A549 (cell line): ENCODE measurements at places on chromosomes 1 and 21.

DNA sequence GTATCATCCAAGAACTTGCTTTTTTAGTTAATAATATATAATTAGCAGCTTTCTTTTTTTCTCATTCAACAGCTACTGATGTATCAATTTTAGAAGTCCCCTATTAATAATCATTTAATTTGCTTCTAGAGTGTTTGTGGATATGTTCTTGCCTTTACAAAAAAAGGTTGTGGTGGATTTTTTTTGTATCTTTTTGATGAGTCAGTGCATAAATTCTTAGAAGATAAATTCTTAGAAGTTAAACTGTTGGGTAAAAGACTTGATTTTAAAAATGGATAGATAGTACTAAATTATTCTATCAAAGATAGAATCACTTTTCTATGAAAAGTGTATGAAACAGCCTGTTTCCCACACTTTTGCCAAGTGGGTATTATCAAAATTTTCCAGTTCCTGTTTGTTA lies 11.9 kb downstream of the FGGY start:
- no peak for DNase-seq

DNA sequence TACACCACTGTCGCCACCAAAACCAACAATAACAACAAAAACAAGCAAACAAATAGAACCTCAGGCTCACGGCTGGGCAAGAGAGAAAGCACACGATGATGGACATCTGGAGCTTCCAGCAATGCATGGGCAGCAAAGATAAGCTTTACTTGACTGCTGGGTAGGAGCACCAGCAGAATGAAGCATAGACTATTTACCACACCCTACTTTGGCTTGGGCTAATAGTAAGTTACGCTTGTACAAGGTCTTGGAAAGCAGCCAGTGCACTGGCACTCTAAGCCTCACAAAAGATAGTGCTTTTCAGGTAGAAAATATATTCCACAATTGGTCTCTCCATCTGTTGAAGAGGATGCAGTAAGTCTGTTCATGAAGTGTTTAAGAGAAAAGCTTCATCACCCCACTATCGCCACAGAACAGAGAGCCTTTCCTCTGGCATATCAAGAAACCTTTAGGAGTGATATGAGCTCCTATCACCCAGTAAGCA lies 13.6 kb downstream of the ADIPOR1 start:
- DNase-seq: no peak

DNA sequence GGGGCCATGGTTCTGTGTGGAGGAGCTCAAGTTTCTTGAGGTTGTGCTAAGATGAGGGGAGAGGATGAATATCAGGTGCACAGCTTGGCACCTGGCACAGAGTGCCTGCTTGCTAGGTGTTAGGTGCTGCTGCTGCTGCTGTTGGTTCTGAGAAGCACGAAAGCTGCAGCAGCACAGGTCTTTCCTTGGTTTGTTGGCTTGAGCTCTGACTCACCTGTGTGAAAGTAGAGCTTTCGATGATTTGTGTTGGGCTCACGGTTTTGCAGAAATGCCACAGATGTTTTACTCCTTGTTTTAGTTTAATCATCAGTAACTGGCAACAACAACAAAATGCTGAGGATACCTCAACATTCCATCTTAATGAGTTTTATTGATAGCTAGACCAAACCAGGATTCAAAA lies 221.6 kb downstream of the BRINP2 start:
- DNase-seq: no peak

GRCh38 chr1:204254031-204254661 lies 40.4 kb upstream of the GOLT1A start:
- DNase-seq: peak; percentile 61

GRCh38 chr1:155122308-155122707 lies 5.4 kb upstream of the EFNA1 start:
- no peak for DNase-seq

GRCh38 chr1:31548534-31548906 lies 27.8 kb upstream of the TINAGL1 start:
- DNase-seq: no peak

GRCh38 chr1:43065616-43066399 lies 106.3 kb downstream of the EBNA1BP2 start:
- DNase-seq: no peak

GRCh38 chr1:31564606-31564989 lies 11.7 kb upstream of the TINAGL1 start:
- no peak for DNase-seq

DNA sequence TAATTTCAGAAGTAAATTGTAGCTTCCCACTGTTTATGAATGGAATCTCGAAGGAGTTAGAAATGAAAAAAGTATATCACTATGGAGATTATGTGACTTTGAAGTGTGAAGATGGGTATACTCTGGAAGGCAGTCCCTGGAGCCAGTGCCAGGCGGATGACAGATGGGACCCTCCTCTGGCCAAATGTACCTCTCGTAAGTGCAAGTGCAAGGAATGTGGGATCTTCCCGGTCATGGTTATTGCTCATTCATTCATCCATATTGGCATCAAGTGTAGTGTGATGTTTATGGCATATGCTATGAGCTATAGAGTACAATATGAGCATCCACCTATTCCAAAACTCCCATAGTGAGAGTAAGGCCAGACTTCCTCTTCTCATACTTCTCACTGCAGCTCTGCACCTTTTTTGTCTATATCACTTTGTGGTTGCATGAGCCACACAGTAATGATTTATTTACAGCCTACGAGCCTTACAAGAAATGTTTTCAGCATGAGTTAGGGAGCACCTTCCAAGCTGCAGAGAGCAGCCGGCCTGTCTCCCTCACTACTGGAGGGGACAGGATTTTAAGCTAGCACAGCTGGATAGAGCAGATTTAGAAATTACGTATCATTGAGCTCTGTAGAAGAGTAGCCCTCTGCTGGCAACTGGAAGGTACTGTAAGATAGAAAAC lies 24.9 kb upstream of the CR1L start:
- DNase-seq: peak; percentile 28

- no peak for DNase-seq
Observed at GRCh38 chr1:233869680-233870079, 34.8 kb upstream of the SLC35F3 start.

- DNase-seq: no peak
Observed at GRCh38 chr1:58325866-58326265, 220.7 kb downstream of the OMA1 start.

GRCh38 chr1:67171574-67171955 lies 5.3 kb downstream of the IL23R start:
- DNase-seq: no peak

DNA sequence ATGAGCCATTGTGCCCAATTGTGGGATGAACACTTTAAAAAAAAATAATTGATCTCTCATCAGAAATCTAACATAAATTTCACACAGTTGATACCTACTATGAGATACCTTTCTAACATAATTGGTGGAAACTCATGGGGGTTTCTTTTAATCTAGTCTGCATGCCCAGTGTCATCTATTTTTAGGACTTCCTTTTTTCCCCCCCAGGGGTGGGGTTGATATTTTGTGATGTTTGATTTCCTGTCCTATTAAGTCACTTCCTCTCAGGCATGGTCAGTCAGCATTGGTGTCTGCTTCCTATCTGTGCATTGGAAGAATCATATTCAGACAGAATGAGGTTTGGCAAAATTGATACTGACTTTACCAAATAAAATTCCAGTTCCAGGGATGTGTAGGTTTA lies 21.5 kb downstream of the NFYC start:
- no peak for DNase-seq

GRCh38 chr1:211842518-211842917 lies 12.0 kb upstream of the LPGAT1 start:
- DNase-seq: no peak

DNA sequence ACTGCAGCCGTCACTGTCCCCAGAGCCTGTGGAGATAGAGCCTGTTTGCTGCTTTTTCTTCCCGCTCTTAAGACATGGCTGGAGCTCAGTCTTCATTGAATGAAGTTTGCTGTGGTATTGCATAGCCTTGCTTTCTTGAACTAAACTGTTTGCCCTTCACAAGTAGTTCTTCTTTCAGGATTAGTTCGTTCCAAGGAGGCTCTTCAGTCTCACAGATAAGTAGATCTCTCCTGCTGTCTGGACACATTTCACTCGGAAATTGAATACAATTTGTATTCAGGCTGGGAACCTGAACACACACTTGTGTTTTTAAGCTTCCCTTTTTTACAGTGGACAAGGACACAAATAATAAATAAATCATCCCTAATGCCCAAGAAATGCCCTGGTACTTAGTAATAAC lies 34.7 kb downstream of the IFNAR1 start:
- DNase-seq: no peak

GRCh38 chr21:44658913-44659595 lies 1.3 kb downstream of the KRTAP12-3 start:
- no peak for DNase-seq

- DNase-seq: no peak
Observed at GRCh38 chr1:150295476-150295875, 1.8 kb downstream of the MRPS21 start.

DNA sequence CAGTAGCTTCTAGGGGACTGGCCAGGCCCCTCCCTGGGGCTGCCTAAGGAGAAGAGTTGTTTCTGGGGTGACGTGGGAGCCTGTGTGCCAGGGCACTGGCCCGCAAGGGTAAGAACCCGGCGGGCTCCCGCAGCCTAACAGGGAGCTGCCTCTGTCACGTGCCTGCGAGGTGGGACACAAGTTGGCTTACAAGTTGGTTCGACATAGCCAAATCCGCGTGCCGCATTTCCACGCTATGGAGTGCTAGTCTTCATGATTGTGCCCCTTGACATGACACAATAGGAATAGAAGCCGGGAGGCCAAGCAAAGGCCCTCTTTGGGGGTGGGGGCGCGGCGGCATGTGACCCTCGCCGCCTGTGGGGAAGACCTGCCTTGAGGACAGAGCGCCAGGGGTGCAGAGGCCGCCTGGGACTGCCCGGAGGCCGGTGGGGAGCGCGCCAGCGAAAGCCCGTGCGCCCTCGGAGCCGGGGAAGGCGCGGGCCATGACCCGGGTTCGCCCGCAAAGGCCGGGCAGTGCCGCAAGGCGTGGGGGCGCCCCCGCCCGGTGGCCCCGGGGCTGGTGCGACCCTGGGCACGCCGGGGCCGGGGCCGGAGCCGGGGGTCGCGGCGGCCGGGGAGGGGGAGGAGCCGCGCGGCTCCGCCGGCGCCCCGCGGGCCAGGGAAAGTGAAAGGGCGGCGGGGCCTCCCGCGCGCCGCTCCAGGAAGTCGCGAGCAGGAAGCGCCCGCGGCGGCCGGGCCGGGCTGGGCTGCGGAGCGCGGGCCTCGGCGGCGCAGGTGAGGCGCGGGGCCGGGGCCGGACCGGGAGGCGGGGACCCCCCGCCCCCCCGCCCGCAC lies at the start of gene SLC37A1:
SLC37A1 (plus strand) TSS at position 702 of the 834 bp plus-strand sequence. CDS start 4,603 bp downstream, outside the sequence.
- DNase-seq: peak; percentile 6

GRCh38 chr1:150259758-150260669 lies 2.4 kb downstream of the CA14 start:
- DNase-seq: no peak
